Left kidney (tissue), 8 donors: ENCODE measurements at places on chromosomes 5 and 9. TPM values are rescaled to one million over a fixed set of nuclear protein-coding genes. Genes with fewer than 3 reads are reported as not detected.

DNA sequence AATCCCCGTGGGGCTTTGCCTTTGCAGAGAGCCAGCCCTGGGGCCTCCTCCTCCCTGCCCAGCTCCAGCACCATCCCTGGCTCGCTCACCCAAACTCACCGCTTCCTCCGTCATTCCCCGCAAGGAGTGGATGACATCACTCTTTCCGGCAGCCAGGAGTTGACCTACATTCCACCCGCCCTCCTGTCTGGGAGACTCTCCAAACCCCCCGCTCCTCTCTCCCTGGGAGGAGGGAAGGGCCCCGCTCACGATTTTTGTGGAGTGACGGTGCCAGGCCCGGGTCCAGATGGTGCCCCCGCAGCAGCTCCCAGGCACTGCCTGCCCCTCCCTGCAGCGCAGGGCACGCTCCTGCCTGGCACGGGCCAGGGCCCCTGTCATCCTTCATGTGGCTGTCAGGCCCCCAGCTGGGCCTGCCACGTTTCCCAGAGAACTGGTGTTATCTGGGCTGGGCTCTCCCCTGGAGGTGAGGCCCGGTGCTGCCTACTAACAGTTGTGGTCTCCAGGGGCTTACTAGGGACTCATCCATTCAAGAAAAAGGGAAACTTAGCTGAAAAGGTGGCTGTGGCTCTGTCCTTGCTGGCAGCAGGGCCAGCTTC is 52.3 kb downstream of the NTNG2 start:
- DNase-seq = peak; percentile 57

DNA sequence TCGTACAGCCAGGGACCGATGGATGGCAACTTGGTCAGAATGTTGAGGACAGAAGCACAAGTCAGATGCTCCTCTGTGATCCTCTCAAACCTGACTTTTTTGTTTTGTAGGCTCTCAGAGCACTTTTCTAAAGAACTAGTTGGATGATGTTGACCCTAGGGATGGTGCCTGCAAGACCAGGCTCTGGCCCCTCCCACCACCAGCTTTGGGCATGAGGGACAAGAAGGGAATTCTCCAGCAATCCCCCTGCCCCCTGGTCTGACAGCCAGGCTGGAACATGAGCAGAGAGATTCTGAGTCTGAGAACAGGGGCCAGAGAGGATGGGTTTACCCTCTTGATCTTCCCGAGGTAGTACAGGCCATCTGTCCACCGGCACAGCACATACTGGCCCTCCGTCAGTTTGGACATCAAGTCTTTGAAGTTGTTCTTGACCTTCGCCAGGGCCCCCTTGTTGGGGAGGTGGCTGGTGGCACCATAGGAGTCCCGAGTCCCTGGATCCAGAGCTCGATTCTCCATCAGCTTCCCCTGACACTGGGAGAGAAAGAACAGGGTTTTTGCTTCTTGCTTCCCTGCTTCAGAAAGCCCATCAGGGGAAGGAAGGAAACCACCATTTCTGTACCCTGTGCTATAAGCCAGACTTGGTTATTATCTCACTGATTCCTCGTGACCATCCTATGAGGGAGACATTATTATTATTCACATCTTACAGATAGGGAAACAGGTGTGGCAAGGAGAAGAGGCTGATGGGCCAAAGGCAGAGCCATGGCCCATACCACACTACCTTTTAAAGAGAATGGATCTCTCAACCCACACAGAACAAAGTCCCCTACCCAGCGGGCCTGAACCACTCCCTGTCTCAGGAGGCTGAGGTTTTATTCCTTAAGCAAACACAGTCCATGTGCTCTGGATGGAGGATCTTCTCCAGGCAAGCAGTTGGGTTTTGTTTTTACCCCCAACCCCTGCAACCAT is 2.5 kb downstream of the PHF19 start:
- no peak for DNase-seq

- DNase-seq = no peak
These were observed 106.8 kb downstream of the MAPKAP1 start for GRCh38 chr9:125600194-125600593.

DNA sequence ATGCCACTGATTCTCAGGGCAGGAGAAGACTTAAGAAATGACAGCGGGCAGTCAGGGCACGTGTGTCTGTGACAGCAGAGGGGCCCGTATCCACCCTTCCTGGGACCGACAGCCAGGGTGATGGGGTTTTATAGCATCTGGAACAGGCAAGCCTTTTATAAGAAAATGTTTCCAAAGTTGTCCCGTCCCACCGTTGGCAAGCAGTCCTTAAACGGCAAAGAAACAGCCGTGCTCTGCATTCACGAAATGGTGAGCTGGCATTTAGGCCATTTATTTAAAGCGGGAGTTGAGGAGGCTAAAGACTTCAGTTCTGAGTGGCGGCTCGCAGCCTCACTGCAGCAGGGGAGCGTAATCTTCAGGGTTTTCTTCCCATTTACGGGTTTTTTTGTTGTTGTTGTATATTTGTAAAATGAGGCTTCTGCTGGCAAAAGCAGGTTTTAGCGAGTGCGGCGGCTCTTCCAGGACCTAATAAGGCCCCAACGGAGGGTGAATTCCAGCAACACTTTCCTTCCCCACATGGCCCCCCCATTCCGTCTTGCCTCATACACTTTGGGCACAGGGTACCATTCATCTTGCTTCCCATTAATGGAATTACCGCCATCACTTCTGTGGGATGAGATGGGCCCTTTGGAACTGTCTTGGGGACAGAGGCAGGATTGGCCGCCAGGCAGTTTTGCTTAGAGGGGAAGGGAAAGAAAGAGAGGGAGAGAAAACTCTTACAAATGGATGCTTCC is 15.8 kb downstream of the NEK6 start:
- DNase-seq = no peak

The TGFBI gene
- polyA plus RNA-seq = 204 TPM

The MYOZ3 gene
- polyA plus RNA-seq = 6.9 TPM
